ENCODE measurements at places on chromosomes 7 and 10. TPM values are rescaled to one million over a fixed set of nuclear protein-coding genes. Genes with fewer than 3 reads are reported as not detected.

GRCh38 chr10:4718544-4718943 lies 107.5 kb upstream of the AKR1E2 start:
- no peak for DNase-seq

DNA sequence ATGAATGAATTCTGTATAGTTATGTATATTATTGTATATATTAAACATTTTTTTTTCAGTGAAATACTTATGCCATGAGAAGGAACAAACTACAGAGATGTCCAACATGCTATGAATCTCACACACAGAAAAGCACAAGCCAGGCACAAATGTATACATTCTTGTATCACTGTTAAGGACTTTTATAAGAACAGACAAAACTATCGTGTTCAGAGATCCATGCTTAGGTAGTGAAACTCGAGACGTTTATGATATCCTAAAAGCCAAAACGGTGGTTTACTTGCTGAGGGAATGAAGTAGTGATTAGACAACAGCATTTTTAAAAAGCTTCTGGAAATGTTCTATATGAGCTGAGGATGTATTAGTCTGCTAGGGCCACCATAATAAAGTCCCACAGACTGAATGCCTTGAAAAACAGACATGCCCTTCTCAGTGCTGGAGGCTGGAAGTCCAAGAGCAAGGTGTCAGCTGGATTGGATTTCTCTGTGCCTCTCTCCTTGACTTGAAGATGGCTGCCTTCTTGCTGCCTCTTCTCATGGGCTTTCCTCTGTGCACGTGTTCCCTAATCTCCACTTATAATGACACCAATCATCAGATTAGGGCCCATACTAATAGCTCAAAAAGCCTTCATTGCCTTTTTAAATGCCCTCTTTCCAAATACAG lies 4.3 kb downstream of the MKI67 start:
- DNase-seq = no peak

The TMEM140 gene
- polyA plus RNA-seq = 12.5 TPM

- DNase-seq = no peak
Measured at GRCh38 chr7:42661312-42661711, 250.6 kb downstream of the C7orf25 start.

DNA sequence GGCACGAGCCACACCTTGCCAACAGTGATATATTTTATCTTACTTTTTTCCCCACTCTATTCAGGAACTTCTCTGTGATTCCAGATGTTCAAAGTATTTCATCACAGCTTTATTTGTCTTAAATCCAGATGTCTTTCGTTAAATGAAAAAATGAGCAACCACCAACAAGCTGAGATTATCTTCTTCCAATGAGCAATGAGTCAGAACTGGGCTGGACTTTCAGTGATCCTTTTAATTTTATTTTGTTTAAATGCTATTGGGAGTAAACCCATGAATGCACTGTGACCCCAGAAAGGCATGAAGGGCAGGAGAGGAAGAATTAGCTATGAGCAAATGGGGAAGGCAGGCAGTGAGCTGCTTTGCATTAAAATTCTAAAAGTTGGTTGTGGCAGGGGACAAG lies 77.6 kb upstream of the IMMP2L start:
- peak; percentile 60 for DNase-seq

The NME8 gene
- not detected for polyA plus RNA-seq

The HKDC1 gene
- 0.42 TPM for polyA plus RNA-seq

GRCh38 chr10:12503311-12503710 lies 154.0 kb downstream of the CAMK1D start:
- no peak for DNase-seq

Data from muscle of back (tissue), 13 donors.